Fibroblast of pulmonary artery (primary cell): ENCODE measurements at places on chromosomes 13 and 19.
A peak's percentile ranks its signal among the peaks of the same experiment; 100 is the strongest.

- no peak for DNase-seq
These were observed 5.9 kb upstream of the CIRBP start for GRCh38 chr19:1263188-1263587.

DNA sequence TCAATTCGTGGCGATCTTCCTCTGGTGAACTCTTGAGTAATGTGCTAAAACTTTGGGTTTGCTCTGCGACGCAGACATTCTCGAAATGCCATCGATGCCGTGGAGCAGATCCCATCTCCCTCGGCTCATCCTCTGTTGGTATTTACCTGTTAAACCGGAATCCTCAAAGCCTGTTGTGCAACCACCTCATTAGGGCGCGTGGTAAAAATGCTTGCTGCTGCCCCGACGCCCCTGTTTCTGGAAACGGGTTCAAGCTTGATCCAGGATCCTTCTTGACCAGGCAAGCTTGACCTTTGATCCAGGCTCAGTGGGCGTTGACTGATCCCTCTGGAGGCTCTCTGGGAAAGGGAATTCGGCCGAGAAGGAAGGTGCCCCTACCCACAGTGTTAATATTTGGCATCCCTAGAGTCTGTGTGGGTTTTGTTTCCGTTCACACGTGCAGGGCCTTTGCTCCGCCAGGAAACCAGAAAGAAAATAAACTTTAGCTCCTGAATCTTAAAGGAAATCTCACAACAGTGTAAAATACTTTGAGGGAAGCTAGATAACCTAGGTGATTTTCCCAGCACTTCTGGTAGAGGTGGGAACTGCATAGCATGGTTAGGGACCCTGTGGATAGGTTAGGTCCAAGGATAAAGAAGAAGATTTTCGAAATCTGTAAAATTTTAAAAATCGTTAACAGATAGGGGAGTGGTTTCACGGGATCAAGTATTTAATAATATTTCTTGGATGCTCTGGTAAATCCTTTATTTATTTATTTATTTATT is 1.1 kb downstream of the LSM14A start:
- peak; percentile 55 for DNase-seq

- peak; percentile 28 for DNase-seq
These were observed 22.4 kb downstream of the ZNF571 start for GRCh38 chr19:37572203-37572602.

GRCh38 chr13:46983881-46984280 is 87.0 kb upstream of the HTR2A start:
- DNase-seq = peak; percentile 28

- DNase-seq = no peak
These were observed 1.3 kb downstream of the FOXA3 start for GRCh38 chr19:45865269-45865948.

GRCh38 chr19:35937345-35938281 is 1.4 kb downstream of the LRFN3 start:
- DNase-seq = no peak

DNA sequence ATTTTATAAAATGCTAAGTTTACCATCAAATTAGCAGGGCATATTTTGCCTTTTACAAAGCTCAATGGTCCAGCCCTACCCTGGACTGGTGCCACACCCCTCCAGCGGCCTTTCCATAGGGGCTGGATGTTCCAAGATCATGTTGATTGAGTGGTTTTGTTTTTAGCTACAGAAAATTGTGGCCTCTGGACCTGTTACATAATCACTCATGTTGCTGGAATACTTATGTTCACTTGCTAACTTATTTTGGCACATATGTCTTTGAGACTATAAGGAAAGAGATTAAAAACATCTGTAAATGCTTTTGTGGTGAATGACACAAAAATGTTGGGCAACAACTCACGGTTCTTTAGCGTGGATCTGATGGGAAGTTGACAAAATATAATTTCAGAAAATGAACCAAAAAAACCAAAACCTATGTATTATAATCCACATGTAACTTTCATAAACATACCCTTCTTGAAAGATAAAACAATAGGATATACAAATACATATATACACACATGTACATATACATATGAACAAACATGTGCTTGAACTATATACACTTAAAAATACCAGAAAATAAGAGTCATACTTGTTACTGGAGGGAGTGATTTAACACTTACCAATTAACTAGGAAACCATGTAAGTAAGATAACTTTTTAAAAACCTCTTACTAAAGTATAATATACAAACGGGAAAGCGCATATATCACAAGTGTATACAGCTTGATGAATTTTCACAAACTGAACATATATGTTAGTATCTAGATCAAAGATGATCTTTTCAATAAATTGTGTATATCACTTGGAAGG is 46.6 kb upstream of the SLC15A1 start:
- peak; percentile 81 for DNase-seq

DNA sequence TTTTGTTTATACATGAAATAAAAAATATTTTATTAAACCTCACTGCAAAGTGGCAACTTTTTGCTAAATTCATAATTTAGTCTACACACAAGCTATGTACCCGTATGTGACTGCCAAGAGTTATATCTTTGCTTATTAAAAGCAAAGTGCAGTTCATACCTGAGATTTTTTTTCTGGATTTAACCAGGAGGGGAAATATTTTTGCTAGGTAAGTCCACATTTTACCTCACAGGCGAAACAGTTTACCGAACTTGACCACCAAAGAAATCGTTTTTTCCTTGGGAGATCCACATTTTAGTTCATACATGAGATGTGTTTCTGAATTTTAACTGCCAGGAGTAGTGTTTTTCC is 12.2 kb upstream of the JSRP1 start:
- DNase-seq = no peak

DNA sequence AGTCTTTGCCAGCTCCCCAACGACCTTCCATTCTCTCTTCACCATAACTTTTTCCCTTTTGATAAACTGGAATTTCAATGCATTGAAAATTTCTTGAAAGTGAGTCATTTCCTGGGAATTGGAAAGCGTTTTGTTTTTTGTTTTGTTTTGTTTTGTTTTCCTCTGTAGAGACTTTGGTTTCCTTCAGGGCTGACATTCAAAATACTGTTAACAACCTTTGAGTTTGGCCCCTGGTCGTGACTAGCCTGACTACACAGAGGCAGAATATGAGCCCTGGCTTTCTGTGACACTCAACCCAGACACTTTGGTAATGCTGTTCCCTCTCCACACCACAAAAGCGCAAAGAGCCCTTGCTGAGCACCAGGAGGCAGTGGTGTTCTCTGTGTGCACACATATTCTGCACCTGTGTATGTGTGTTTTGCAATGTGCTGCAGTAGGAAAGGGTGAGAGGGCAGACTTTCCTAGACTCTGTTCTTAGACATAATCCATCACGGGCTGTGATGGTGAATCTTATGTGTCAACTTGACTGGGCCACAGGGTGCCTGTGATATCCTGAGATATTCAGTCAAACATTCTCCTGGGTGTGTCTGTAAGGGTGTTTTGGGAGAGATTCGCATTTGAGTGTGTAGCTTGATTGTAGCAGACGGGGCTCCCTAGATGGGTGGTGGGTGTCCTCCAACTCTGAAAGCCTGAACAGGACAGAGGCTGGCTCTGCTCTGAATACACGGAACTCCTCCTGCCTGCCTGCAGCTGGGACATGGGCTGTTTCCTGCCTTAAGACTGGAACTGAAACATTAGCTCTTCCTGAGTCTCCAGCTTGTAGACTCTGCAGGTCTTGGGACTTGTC is 29.5 kb upstream of the ANKRD10 start:
- peak; percentile 78 for DNase-seq

DNA sequence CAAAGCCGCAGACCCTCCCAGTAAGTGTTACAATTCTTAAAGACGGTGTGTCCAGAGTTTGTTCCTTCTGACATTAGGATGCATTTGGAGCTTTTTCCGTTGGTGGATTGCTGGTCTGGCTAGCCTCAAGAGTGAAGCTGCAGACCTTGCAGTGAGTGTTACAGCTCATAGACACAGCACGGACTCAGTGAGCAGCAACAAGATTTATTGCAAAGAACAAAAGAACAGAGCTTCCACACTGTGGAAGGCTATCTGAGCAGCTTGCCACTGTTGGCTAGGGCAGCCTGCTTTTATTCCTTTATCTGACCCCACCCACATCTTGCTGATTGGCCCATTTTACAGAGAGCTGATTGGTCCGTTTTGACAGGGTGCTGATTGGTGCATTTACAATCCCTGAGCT is 242.8 kb upstream of the SGCG start:
- no peak for DNase-seq

DNA sequence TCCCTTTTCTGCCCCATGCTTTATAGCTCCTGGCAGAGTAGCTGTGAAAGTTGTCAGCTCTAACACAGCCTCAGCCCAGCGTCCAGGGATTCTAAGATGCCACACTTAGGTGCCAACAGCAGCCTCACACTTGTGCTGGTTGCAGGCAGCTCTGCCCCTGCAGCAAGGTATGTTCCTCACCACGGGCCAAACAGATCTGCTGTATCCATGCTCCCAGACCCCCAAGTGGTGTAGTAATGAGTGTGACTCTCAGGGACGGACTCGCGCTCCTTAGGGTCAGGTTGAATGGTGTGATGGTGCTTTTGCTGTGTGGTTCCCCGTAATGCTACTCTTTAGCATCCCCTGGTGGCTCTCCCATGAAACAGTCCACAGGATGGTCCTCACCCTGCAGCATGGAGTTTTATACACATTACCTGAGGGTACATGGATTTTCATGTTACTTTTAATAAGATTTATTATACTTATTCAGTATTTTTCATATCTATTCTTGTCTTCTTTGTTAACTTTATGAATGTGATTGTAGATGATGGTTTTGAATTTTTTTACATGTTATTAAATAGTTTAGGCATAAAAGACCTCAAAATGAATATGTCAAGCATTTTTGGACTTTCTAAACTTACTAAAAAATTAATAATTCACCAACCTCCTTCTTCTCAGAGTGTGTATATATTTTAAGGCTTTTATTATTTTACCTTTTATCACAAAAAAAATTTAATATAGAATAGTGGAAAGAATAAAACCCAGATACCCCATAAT is 232.5 kb downstream of the SLC7A1 start:
- peak; percentile 53 for DNase-seq

DNA sequence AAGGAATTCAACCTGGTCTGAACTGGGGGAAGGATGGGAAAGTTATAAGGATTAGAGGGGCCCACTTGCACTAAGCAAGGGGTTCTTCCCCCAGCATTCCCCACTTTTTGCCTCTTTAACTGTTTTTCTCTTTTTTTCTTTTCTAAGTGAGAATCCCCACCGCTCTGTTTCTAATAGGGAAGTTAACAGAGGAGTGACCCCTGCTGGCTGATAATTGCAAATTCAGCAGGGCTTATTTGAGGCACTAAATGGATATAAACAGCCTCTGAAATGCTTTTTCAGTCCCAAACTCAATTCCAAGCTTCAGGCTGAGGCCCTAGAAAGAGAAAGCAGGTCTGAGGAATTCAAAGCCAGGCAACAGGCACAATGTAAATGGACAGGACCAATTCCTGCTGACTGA is 38.2 kb upstream of the CEACAM21 start:
- peak; percentile 60 for DNase-seq

GRCh38 chr13:71906448-71906847 is 39.4 kb upstream of the DACH1 start:
- no peak for DNase-seq

DNA sequence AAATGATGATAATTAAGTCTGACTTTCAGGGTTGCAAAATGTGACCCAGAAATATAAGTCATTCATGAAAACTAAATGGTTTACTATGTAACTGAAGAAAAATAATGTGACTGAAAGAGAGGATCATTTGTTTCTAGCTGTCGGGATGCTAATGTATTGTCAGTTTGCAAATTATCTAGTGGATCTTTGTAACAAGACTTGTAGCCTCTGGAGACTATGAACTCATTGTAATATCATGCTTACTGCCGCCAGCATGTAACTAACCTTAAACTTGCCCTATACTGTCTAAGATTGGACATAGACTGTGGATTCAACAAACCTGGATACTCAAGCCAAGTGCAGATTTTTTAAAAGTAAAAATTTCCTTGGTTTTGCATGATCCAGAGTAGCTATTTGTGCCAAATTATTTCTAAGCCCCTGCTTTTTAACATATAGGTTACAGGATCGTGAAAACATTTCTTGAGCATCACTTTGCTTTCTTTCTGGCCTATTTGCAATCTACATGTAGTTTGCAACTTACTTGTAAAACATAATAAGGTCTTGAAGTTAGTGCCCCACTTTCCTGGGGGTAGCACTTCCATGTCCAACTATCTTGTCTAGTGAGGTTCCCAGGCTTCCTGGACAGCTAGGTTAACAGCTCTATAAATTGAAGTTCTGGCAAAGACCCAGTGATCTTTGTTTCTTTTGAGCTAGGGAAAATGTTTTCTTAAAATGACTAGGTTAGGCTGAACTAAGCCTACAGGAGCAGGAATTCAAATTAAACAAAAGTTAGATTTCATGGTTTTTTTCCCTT is 3.3 kb upstream of the POSTN start:
- no peak for DNase-seq

- no peak for DNase-seq
These were observed 5.9 kb upstream of the S1PR5 start for GRCh38 chr19:10523135-10523636.

GRCh38 chr19:5680084-5680436 is 256 bp downstream of the MICOS13 start:
- peak; percentile 26 for DNase-seq

- no peak for DNase-seq
These were observed 1629.1 kb upstream of the PCDH20 start for GRCh38 chr13:63044589-63045313.

GRCh38 chr13:32989290-32989667 is 26.9 kb upstream of the KL start:
- DNase-seq = no peak

GRCh38 chr13:62320129-62321108 is 904.8 kb upstream of the PCDH20 start:
- peak; percentile 76 for DNase-seq

- peak; percentile 93 for DNase-seq
These were observed 7.8 kb downstream of the ANKLE1 start for GRCh38 chr19:17289489-17289888.
